GM23338 (cell line): ENCODE measurements at places on chromosomes 5 and 9. TPM values are rescaled to one million over a fixed set of nuclear protein-coding genes. Genes with fewer than 3 reads are reported as not detected.

- no peak for DNase-seq
Measured at GRCh38 chr5:124644582-124644981, 101.9 kb downstream of the ZNF608 start.

GRCh38 chr5:139017624-139018023 lies 142.5 kb upstream of the LRRTM2 start:
- no peak for DNase-seq

DNA sequence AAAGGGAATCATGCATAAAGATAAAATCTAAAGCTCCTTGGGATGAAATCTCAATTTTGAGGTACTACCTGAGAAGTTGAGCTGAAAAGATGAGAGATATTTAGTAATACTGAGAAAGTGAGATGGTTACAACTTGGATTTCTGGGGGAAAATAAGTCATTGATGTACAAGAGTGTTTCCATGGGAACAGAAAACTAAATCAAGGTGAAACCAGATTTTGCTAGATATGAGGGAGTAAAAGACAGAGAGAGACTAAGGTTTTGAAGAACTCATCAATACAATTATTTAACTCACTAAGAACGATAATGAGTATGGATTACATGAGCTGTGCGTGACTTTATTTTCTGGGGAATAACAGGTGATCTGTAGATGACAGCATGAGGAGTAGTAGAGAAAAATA lies 10.2 kb upstream of the ST8SIA4 start:
- DNase-seq, result no peak

DNA sequence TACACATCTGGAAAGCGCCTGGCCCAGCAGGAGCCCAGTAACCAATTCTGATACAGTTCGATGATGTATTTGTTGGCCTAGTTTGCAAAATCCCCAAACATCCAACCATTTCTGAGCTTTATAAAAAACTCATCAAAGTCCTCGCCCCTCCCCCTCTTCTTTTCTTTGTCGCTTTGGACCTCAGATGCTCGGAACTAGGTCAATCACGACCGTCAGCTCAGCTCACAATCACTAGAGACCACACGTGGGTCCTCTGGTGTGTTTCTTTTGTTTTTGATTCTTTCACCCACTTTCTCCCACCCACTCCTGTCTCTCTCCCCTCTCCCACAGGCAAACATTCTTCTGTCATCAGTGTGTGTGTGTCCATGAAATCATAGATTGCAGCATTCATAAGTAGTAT lies 26.7 kb upstream of the ZBTB43 start:
- DNase-seq, result no peak

DNA sequence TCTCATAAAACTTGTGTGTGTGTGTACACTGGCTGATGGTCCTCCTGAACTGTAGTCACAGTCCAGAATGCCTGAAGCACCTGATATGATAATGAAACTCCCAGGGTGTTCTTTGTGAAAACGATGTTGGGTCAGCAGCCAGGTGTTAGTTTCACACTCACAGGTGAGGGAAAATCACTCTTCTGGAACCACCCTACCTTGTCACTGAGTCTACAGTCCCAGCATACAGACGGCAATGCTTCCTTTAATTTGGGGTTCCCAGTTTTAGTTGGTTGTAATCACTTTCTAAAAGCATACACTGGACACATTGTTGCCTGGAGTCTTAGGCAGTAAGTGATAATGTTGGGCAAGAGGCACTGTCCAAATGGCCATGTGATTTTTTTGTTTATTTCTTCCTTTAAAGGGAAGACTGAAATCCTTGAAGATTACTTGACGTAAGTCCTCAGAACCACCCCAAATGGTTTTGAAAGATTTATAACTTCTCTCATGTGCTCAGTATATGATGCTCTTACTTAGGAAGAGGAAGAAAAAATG lies 18.2 kb upstream of the MGAT1 start:
- no peak for DNase-seq

Gene SGCD
- 0.03 TPM in 1 of 2 replicates, not detected in the other for total RNA-seq

Gene SLC22A4
- total RNA-seq, result 0.28 and 0.78 TPM in 2 replicates

Gene CTNND2
- 6.6 and 7.0 TPM in 2 replicates for total RNA-seq

Gene AGXT2
- total RNA-seq, result not detected in 2 replicates
